Ascending aorta (tissue), 2 donors: ENCODE measurements at places on chromosomes 7 and 10.

- no peak for DNase-seq
Observed at GRCh38 chr10:28845009-28845682, 167.8 kb downstream of the BAMBI start.

GRCh38 chr10:78547397-78547796 is 513.7 kb downstream of the RPS24 start:
- DNase-seq: no peak

DNA sequence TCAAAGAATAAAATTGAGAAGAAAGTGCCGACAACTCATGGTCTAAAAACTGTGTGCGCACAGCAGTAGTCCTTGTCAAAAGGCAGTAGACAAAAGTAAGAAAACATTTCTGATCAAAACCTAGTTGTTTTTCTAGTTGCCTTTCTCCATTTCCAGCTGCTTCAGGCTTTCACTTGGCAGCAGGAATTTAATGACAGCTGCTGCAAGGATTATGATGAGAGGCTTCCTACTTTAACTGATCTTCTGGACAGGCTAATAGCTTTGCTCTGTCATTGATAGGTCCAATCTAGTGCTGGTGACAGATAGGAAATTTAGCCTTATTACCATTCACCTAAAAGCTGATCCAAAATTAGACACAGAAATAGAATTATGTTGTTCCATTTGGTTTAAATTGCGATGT is 110.7 kb upstream of the SEMA3C start:
- DNase-seq: no peak

GRCh38 chr7:28086198-28086597 is 94.4 kb downstream of the JAZF1 start:
- DNase-seq: no peak

GRCh38 chr10:11178606-11179515 is 161.2 kb downstream of the CELF2 start:
- peak; percentile 45 for DNase-seq

DNA sequence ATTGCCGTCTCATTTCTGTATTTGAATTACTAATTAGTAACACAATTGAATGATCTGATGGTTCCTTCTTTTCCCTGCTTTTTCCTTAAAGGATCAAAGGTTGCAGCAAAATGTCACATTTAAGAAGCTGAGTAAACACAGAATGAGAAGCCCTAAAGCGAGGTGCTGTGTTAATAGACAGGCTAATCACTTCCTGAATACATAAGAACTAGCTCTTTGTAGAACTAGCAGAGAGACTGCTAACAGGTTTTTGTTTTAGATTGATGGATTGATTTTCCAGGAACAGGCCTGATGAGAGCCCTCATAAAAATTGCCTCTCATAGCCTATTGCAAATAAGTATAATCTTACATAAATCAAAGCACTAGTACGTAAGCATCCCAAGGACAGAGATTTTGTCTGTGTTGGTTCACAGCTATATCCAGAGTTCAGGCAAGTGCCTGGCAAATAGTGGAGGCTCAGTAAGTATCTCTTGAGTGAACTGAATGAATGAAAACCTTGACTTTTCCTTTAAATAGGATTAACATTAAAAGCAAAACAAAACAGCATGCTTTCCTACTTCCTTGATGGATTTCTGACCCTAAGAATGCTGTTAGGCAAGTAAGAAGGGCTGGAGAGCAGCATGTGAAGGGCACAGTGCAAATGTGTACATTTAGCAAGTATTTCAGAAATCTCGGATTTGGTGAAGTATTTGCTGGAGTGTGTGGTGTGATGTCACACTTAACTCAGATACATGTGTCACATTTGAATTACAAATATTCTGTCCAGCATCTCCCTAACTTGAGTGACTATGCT is 3.3 kb downstream of the TMEM229A start:
- no peak for DNase-seq

GRCh38 chr7:155299535-155300202 is 2.0 kb downstream of the INSIG1 start:
- no peak for DNase-seq

DNA sequence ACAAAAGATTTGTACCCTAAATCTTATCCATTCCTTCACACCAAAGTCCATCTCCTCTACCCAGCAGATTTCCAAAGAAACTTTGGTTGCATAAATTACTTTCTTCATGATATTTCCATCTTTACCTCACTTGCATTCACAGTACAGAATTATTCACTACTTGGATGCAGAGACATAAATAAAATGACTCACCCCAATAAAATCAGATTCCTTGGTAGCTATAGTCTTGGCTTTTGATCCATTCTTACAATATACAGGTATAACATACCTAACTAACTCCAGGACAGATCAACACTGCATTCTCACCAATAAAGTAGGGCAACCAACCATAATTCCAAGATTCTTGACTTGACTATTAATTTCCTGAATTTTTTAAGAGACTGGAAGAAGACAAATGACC is 815.1 kb downstream of the MAGI2 start:
- DNase-seq: no peak

GRCh38 chr7:32494946-32495297 is 367 bp upstream of the AVL9 start:
- DNase-seq: no peak

- no peak for DNase-seq
Observed at GRCh38 chr10:112906945-112907344, 43.1 kb upstream of the TCF7L2 start.

- no peak for DNase-seq
Observed at GRCh38 chr7:133836666-133837065, 290.5 kb upstream of the LRGUK start.

DNA sequence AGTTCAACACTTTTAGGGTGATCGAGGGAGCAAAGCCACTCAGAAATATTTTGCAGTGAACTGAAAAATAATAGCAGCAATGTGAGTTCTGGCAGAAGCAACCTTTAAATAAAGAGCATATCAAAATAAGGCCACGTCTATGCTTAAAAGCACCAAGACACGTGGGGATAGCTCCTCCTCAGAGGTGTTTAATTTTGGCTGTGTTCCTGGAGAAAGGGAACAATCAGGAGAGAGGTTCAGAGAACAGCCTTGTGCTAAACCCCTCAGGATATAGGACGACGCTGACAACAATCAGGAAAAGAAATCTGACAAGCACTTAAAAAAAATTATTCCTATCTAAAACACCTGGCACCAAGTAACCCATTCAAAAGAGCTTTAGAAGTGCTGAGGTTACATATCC is 471.9 kb upstream of the CELF2 start:
- DNase-seq: no peak

DNA sequence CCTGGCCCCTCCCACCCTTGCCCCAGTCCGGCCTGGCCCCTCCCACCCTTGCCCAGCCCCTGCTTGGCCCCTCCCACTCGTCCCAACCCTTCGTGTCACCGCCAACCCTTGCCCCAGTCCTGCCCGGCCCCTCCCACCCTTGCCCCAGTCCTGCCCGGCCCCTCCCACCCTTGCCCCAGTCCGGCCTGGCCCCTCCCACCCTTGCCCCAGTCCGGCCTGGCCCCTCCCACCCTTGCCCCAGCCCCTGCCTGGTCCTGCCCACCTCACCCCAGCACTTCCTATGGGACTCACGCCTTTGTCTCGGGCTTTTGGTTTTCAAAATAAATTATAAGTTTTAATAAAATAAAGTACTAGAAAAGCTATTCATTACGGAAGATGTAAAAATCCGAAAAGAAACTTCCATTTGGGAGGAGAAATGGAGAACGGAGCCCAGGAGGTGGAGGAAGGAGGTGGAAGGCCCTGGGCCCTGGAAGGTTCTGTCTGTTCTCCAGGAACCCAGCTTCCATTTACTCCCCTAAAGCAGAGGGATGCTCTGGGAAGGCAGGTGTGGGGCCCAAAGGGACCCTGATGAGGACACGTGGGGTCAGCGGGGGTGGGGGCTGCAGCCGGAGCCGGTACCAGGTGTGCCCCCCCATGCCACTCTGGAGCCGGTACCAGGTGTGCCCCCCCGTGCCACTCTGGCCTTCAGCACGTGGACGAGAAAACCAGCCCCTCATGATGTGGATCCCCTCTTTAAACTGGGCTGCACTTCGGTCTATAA is 52.2 kb downstream of the PWWP2B start:
- DNase-seq: no peak

DNA sequence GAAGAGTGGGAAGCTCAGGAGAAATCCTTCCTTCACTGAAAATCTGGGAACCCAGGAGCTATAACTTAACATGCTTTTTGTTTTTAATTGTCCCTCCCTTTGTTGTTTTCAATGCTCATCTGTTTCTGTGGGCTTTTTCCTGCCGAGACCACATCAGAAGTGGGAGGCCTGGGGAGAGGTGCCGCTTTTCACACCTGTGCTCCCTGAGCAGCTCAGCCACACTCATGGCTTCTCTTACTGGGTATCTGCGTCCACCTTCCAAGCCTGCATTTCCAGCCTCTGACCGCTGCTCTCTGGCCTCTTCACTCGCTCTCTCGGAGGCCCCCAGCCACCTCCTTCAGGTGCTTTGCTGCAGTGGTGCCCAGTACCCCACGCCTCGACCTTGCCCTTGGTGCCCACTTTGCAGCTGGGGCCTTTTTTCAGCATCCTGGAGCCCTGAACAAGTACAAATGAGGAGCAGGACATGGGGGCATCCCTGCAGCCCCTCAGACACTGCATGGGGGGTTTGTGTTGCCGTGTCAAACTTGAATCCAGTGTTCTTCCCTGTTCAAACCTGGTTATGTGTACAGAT is 9.9 kb downstream of the C7orf57 start:
- no peak for DNase-seq

DNA sequence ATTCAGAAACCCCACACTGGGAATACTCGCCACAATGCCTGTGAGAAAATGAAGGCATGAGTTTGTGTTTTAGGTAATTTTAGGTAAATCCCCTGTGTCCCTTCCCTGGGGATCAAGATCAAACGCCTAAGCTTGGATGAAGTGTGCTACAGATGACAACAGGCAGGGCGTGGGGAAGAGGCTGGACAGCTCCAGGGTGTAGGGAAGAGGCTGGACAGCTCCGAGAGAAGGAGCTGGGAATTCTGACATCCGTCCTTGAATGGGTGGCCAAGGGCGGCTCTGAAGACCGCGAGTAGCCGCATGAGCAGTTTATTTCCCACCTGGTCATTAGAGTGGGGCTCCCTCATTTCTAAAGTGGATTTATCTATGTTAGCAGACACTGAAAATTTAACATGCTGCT is 109.7 kb downstream of the RAMP3 start:
- no peak for DNase-seq

DNA sequence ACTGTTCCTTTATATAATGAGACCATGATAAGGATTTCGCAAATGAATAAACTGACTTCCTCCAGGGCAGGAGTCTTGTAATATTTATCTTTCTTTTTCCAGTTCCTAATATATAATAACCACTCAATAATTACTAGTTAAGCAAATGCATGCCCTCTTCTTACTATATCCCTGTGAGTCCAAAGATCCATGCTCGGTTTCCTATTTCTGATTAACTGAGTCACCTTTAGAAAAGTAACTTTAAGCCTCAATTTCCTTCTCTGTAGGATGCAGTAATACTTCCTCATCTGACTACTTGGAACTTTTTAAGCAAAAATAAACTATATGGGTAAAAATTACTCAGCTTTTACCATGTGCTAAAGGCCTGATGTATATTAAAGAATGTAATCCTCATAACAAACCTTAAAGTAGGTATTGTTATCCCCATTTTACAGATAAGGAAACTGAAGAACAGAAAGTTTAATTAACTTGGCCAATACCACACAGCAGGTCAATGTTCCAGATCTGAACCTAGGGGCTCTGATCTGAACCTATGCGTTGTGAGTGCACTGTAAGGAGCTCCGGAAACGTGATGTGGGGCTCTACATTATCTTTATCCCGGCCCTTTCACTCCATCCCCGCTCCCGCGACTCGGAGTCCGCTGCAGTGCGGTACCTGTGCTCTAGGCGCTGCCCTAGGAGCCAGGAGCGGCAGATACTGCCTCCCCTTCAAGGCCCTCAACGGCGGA is 458 bp downstream of the COX15 start:
- no peak for DNase-seq

GRCh38 chr7:150923196-150923595 is 54.9 kb downstream of the KCNH2 start:
- DNase-seq: no peak

GRCh38 chr7:98452791-98453190 is 51.9 kb upstream of the BAIAP2L1 start:
- DNase-seq: no peak

GRCh38 chr10:2890093-2890492 is 177.3 kb upstream of the PFKP start:
- DNase-seq: no peak

DNA sequence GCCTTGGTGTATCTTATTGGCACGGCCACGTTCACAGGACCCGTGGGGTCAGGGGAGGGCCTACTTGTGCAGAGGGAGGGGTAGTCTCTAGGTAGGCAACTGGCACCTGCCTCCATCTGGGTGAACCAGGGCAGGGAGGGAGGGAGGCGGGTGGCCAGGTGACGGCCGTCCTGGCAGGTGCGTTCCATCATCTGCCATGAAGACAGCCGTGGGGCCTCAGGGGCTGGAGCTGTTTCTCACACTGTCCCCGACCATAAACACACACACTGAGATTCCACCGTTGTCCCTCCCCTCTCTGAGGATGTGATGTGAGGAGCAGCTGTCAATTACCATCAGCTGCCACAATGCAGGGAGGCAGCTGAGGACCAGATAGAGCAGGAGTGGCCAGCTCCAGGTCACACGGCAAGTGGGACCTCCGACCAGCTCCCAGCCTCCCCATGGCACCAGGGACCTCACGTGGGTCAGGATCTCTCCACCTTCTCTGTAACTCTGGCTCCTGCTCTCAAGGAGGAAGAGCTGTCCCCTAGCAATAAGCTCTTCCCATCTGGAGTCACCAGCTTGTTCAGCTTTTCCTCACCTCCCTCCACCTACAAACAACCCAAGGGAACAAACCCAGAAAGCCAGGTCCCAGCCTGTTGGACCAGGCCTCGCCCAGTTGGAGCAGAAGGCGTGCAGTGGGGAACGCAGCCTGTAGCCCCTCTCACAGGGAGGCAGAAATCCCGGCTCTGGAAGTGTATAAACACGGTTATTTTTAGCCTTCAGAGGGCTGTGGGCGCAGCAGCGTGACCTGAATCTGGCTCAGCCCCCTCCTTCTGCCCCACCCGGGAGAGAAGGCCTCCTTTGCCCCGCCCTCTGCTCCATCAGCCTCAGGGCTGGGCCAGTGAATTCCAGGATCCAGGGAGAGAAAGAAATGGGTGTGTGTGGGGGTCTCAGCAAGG is 33.1 kb downstream of the ZMIZ1 start:
- peak; percentile 82 for DNase-seq

DNA sequence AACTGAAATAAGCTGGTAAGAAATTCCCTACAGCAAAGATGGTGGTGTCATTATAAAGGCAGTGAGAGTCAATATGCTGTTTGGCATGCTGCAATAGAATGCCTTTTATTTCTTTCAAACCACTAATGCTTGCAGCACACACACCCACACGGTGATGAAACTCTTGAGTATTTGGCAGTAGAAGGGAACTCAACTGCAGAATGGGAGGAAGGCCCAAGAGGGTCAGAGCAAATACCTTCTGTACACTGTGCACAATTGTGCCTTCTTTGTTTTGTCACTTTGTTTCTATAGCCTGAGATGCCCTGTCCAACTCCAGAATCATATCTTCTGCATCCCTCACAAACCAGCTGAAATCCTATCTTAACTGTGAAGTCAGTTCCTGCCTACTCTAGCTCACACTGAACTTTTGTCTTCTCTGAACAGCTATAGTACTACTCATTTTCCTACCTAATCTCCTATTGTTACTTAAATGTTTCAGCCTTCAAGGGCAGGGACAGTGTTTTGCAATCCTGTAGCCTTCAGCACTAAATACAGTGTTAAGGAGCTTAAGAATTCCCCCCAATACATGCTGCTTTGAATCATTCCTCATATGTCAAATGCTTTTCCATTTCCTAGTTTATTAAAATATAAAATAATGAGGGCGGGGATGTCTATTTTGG is 22.2 kb downstream of the MMS19 start:
- DNase-seq: no peak

GRCh38 chr7:112001091-112001826 is 204.9 kb downstream of the DOCK4 start:
- no peak for DNase-seq
